IMR-90 (cell line): ENCODE measurements at places on chromosomes 13 and 19. TPM values are rescaled to one million over a fixed set of nuclear protein-coding genes. Genes with fewer than 3 reads are reported as not detected.

DNA sequence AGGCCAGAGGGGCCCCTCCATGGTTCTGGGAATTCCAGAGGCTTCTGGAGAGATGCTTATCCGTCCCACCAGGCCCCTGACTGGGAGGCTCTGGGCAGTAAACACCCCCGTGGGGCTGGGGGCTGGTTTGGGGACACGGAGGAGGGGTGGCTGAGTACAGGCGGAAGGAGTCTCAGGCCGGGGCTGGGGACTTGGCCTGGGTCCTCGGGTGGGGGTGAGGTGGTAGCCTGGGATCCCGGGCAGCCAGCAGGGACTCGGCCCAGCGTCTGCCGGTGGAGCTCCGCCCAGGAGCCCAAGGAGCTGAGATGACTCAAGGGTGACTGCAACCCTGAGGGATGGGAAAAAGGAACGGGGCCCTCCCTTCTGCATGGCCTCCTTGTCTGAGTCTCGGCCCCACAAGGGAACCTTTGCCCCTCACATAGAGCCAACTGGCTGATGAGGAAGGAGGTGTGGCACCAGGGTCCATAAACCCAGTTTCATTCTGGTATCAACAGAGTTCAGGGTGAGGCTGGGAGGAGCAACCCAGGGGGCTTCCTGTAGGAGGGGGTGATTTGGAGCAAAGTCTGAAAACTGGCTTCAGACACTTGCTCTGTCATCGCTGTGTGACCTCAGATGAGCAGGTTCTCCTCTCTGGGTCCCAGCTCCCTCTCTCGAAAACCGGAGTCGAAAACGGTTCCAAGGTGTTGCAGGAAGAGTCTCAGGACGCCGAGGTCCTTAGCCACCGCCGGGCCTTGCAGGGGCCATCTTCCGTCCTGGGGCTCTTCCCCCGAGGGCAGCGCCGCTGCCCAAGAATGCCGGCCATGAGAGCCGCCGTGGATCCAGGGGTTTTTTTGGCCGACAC lies 809 bp downstream of the MISP start:
- peak; percentile 87 for DNase-seq

Gene NLRP7
- not detected in 2 replicates for total RNA-seq

GRCh38 chr19:3563709-3564524 lies 6.5 kb upstream of the MFSD12 start:
- no peak for DNase-seq

DNA sequence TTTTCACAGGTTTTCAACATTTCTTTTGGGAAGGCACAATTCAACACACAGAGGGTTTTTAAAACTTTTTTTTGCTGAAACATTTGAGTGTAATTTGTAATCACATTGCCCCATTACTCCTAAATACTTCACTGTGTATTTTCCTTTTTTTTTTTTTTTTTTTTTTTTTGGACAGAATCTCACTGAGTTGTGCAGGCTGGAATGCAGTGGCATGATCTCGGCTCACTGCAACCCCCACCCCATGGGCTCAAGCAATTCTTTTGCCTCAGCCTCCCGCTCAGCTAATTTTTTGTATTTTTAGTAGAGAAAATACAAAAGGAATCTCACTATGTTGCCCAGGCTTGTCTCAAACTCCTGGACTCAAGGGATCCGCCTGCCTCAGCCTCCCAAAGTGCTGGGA lies 14.8 kb upstream of the DNAJC15 start:
- DNase-seq: no peak

DNA sequence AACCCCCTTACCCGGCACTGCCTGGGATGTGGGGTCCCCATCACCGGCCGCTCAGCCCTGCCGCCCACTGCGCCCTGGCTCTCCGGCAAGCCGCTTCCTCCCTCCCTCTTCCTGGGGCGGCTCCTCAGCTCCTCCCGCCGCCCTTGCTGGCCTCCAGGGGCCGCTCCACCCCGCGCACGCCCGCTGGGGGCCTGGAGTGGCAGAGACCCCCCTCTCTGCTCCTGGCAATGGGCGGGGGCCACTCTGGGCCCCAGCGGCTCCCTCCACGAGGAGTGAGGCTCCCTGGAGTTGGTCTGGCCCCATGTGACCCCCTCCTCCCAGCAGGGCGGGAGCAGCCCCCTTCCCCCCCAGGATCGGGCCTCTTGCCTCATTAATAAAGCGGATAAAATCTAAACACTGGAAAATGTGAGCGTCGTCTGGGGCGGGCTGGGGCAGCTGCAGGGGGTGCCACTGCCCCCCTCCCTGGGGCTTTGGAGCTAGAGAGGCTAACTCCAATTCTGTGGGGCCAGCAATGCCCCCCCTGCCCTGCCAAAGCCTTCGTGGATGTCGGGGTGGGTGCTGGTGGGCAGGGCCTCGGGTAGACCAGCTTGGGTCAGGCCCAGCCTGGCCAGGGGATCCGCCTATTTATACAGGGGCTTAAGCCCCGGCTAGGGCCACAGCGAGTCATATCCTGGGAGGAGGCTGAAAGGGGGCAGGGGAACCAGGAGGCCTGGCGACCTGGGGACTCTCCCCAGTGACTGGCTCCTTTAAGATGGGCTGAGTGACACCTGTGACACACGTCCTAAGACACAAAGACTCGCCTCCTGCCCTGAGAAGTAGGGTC lies at the start of gene PTGER1:
TSS of gene PTGER1 (minus strand) at position 104 of the 823 bp plus-strand sequence. CDS start 1,034 bp downstream, outside the sequence.
- peak; percentile 35 for DNase-seq

DNA sequence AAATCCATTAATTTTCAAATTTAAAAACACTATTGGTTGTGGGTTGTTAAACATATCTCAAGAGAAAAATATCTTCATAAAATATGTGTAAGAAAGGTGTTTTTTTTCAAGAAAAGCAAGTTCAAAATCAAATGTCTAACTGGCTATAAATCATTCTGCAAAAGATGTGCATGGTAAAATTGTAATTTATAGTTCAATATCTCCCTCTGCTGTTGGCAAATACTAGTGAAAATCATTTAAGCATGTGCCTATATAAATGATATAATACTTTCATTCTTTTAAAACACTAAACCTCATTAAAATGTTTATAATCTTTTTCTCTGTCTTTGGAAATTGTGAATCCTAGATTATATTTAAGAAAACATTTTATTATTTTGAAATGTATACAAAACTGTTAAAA lies 17.2 kb upstream of the SLITRK6 start:
- no peak for DNase-seq

Gene WDR62
- 4.5 and 5.0 TPM in 2 replicates for total RNA-seq

Gene PPAN
- total RNA-seq: 24.0 and 30.3 TPM in 2 replicates

Gene PALM
- total RNA-seq: 2.2 TPM in 2 replicates

- peak; percentile 80 for DNase-seq
These were observed 10.4 kb downstream of the ZNF146 start for GRCh38 chr19:36225219-36225892.

Gene CLIP3
- total RNA-seq: 5.0 and 5.4 TPM in 2 replicates

Gene IL11
- total RNA-seq: 14.3 and 15.6 TPM in 2 replicates

GRCh38 chr19:6108721-6109633 lies 1.3 kb downstream of the RFX2 start:
- DNase-seq: peak; percentile 66

Gene SPTBN4
- 0.72 and 0.83 TPM in 2 replicates for total RNA-seq

DNA sequence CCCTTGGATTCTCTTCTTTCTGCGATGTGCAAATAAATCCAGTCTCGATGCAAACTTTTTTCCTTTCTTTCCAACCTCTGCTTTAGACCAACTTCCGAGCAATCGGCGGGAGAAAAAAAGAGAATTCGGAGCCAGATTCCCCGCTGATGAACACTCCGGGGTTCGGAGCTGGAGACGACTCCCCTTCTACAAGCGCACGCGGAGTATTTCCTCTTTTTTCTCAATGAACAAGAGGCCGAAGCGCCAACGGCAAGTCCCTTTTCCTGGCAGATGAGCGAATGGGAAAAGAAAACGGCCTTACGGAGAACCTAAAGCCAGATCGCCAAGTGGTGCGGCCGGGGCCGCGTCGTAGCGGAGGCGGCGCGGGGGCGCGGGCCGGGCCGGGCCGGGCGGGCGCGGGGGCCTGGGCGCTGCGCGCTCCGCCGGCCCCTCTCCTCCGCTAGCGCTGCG lies 250 bp downstream of the SPRY2 start:
- peak; percentile 70 for DNase-seq

- no peak for DNase-seq
These were observed 31.1 kb downstream of the RYR1 start for GRCh38 chr19:38464421-38465082.

- DNase-seq: no peak
These were observed 133.6 kb upstream of the RNF113B start for GRCh38 chr13:98310485-98311199.

Gene ADM5
- 0.18 and 0.28 TPM in 2 replicates for total RNA-seq

Gene FSD1
- total RNA-seq: 17.4 and 19.2 TPM in 2 replicates

DNA sequence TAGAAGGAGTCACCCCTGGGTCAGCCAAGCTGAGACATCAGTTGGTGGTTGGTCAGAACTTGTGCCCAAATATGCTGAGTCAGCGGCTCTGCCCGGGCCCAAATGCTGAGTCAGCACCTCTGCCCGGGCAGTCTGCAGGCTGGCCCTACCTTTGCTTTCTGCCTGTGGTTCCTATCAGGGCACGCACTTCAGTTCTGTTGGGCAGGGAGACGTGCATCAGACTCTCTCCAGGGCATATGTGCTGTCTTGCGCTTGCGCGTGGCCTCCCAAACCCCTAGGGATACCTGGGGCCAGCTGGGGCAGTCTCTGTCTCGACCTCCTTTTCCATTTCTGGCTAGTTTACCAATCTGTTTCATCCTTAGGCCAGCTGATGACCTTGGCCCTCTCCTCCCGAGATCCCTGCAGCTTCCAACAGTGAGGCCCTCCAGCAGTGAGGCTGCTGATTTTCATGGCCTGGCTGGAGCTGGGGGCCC lies 24.4 kb upstream of the LDLR start:
- no peak for DNase-seq

DNA sequence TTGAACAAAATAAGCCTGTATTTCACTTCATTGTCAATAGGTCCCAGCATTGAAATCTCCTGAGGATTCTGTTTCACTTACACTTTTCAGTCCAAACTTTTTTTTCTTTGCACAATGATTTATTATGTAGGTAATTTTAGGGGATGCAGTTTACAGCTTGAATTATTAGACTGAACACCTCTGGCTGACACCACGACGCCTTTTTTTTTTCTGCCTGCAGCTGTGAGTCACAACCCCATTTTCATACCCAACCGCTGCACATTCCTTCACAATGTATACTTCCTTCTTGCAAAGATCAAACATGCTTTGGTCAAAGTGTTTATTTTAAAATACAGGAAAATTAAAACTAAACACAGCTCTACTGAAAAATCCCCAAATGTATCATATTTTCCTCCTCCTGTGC lies 11.4 kb downstream of the ZIC2 start:
- no peak for DNase-seq

DNA sequence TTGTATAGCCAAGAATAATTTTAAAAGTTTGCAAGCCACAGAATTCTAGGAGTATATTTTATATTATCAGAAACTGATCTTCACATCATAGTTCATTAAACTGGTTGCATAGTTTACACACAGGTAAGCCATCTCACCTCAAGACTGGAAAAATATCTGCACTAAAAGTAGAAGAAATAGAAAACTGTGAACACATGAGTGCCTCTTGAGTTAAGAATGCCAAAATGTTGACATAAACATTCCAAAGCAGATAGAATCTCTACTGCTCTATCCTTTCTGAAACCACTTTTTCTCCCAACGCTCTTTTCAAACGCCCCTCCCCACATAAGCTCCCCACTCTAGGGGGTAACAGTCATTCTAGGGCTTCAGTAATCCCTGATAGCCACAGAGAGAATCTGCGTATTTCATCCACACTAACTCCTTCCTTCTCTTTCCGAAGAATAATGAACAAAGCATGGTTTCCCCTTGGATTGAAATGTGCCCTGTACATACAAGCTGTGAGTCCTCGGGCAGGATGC lies 201.5 kb downstream of the IRS2 start:
- DNase-seq: no peak

Gene PSG11
- total RNA-seq: 0.18 and 0.28 TPM in 2 replicates

Gene OR10H1
- total RNA-seq: not detected in 2 replicates

Gene C19orf47
- 3.6 and 4.4 TPM in 2 replicates for total RNA-seq

GRCh38 chr13:37058910-37059847 lies at the start of gene SUPT20H:
Gene SUPT20H, minus strand, starts transcription at chr13:37059688. Its CDS starts 8,198 bp downstream, at chr13:37051490.
- DNase-seq: peak; percentile 88

GRCh38 chr13:41673640-41674039 lies 216.3 kb downstream of the RGCC start:
- DNase-seq: no peak

- peak; percentile 76 for DNase-seq
These were observed 300.1 kb downstream of the TBC1D4 start for GRCh38 chr13:75181906-75182305.

- no peak for DNase-seq
These were observed 19.0 kb downstream of the TEX101 start for GRCh38 chr19:43433689-43434088.

- DNase-seq: peak; percentile 49
These were observed 7.1 kb upstream of the POU4F1 start for GRCh38 chr13:78610381-78610883.

- no peak for DNase-seq
These were observed 74.1 kb downstream of the DCLK1 start for GRCh38 chr13:36057041-36057440.

GRCh38 chr13:99297331-99297730 lies 9.9 kb downstream of the GPR183 start:
- DNase-seq: peak; percentile 33

GRCh38 chr13:27097691-27098090 lies 73.9 kb downstream of the USP12 start:
- DNase-seq: no peak

GRCh38 chr19:4768934-4769777 lies 22.4 kb upstream of the FEM1A start:
- peak; percentile 82 for DNase-seq

Gene RNF225
- not detected in 2 replicates for total RNA-seq

DNA sequence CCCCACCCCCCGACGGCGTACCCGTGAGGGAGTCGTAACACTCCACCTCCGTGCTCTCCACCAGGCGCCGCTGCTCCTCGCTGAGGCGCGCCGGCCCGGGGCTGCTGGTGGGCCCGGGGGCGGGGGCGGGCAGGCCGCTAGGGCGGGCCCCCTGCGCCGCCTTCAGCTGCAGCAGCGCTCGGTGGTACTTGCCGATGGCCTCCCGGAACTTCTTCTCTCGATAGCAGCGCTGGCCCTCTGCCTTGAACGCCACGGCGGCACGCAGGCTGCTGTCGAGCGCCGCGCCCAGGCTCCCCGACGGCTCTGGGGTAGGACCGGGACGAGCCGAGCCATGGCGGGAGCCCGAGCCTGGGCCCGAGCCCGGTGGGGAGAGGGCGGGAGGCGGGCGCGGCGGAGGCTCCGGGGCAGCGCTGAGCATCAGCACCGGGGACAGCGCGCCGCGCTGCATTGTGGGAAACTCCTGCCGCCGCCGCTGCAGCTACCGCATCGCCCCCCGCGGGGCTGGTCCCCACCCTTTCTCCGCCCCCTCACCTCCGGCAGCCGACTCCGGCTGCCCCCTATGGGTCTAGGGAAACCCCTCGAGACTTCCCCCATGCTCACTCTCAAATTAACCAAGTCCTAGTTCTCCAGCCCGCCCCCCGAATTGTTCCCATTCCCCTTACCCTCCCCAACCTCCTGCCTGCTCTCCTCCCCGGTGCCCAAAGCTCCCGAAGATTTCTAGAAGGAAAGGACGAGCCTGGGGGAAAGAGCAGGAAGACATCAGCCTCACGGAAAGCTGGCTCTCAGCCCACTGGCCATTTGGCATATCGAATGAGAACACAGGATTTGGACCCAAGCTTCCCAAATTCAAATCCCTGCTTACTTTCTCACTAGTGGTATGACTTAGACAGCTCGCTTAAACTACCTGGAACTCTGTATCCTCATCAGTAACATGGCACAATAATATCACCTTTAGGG lies at the start of gene TTC9B:
TSS of gene TTC9B (minus strand) at position 451 of the 957 bp plus-strand sequence. CDS start at position 448, 3 bp downstream.
- DNase-seq: no peak

- DNase-seq: no peak
These were observed 320.3 kb downstream of the ATP8A2 start for GRCh38 chr13:25692099-25692498.

Gene KIR2DL3
- not detected in 2 replicates for total RNA-seq

- no peak for DNase-seq
These were observed 1328.2 kb downstream of the OLFM4 start for GRCh38 chr13:54356849-54357248.

GRCh38 chr19:17281391-17282304 lies at the start of gene ANKLE1:
Gene ANKLE1, plus strand, starts transcription at chr19:17281901. Its CDS starts 20 bp downstream, at chr19:17281921.
- DNase-seq: no peak
